Urinary bladder (tissue), 4 donors: ENCODE measurements at places on chromosomes 2 and 18. TPM values are rescaled to one million over a fixed set of nuclear protein-coding genes. Genes with fewer than 3 reads are reported as not detected.
A peak's percentile ranks its signal among the peaks of the same experiment; 100 is the strongest.

DNA sequence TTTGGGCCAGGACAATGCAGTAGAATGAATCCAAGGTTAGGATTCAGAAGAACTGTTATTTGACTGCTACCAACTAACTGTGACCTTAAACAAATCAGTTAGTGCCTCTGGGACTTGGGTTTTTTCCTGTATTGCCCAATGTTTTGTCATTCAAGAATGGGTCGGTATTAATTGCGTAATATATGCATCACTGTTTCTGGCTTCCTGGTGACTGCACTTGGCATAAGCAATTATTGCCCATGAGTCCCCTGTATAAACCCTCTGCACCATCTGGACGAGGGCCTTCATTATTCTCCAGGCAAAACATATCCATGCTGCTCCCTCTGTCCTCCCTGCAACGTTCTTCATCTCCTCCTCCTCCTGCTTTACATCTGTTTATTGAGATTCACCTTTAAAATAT lies 255.8 kb upstream of the LRRTM1 start:
- DNase-seq = no peak

GRCh38 chr2:204486805-204487204 lies 58.5 kb upstream of the PARD3B start:
- DNase-seq = no peak

- DNase-seq = no peak
These were observed 181.6 kb upstream of the ALKAL2 start for GRCh38 chr2:469514-469913.

DNA sequence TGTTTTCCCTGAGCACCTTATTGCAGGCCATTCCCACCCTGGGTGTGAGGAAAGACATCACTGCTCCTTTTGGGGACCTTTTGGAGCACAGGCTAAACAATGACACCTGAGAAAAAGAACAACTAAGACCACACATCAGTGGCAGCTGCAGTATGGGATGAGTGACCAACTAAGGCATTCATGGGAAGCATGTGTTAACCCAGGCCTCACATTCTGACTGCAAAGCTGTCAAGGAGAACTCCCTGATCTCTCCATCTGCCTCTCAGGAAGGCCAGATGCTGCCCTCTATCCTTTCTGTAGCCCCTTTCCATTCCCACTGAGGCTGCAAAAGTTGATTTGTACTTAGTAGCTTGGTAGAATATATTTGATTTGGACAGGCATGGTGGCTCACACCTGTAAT lies 277.7 kb upstream of the FBXO11 start:
- DNase-seq = no peak

DNA sequence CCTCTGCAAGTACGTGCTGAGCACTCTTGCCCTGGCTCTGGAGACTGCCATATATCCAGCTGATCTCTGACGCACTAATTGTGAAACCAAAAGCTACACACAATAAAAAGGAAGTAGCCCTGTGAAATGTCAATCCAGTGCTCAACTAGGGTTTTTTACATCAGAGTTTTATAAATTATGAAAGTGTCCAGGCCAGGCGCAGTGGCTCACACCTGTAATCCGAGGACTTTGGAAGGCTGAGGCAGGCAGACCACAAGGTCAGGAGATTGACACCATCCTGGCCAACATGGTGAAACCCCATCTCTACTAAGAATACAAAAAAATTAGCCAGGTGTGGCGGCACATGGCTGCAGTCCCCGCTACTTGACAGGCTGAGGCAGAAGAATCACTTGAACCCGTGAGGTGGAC lies 24.5 kb upstream of the PEX13 start:
- no peak for DNase-seq

GRCh38 chr18:11160313-11160712 lies 10.9 kb upstream of the PIEZO2 start:
- DNase-seq = no peak

- peak; percentile 40 for DNase-seq
These were observed 68.6 kb downstream of the EXOC6B start for GRCh38 chr2:72757177-72757775.

The SCN2A gene
- 5.3 TPM for total RNA-seq

- DNase-seq = no peak
These were observed 55.3 kb downstream of the EDAR start for GRCh38 chr2:108933691-108934117.

DNA sequence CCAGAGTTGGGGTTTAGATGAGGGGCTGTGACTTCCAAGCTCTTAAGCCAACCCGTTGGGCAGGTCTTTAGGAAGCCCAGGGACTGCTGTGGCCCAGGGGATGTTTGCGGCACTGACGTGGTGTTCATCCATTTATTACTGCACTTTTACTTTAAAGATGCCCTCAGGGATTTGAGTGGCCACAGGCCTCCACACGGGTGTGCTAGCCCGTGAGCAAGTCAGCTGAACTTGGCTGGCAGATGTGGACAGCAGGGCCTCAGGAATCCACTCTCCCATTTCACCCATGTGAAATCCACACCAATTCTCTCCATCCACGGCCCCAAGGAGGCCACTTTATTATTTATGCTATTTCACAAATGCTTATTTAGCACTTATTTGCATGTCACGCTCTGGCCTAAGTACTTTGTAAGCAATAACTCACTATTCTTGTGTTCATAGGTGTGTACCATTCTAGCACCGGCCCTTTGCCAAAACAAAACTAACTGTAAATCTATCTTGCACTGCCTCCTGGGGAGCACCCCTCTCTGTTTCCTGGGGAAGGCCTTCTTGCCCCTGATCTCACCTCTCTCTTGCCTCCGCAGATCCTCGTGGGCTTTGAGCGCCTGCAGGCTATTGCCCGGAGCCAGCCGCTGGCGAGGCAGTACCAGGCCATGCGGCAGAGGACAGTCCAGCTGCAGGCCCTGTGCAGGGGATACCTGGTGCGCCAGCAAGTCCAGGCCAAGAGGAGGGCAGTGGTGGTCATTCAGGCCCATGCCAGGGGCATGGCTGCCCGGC lies 39.1 kb upstream of the GPR17 start:
- no peak for DNase-seq

DNA sequence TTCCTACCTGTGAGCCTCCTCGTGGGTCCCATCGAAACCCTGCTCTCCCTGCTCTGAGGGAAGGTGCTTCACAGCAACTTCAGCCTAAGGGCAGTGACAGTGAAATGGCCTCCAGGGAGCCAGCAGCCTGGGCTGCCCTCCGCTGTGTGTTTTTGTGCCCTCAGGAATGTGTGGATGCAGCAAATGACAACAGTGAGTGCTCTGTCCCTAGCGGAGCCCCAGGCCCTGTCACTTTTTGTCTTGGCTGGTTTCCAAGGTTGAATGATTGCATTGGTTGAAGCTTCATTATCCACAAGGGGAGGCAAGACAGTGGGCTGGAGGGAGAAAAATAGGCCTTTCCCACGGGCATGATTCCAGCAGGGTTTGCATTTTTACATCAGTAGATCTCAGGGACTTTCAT lies 42.9 kb downstream of the STON1 start:
- no peak for DNase-seq

GRCh38 chr18:77870199-77870598 lies 620.6 kb downstream of the GALR1 start:
- DNase-seq = no peak

DNA sequence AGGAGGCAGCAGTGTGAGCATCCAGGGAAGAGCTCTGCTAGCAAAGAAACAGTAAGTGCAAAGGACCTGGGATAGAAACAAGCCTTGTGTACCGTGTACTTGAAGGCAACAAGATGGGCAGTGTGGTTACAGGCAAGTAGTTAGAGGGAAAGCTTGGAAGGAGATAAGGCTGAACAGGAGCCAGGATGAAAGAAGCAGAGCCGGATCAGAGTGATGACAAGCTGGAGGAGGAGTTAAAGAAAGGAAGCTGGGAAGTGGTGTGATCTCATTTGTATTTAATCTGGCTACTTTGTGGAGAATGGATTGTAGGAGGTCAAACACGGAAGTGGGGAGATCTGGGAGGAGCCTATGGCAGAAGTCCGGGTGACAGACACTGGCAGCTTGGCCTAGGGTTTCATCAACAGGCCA lies 44.7 kb upstream of the VPS54 start:
- no peak for DNase-seq

- peak; percentile 39 for DNase-seq
These were observed 36.2 kb upstream of the ACAA2 start for GRCh38 chr18:49849331-49850217.

GRCh38 chr2:112216167-112216566 lies 38.7 kb downstream of the ZC3H8 start:
- no peak for DNase-seq

GRCh38 chr2:55416786-55417568 lies 2.7 kb downstream of the CCDC88A start:
- DNase-seq = no peak

- no peak for DNase-seq
These were observed 48.2 kb downstream of the SDC1 start for GRCh38 chr2:20176760-20177159.

GRCh38 chr18:49854681-49855080 lies 41.3 kb upstream of the ACAA2 start:
- DNase-seq = no peak

GRCh38 chr2:123061534-123061933 lies 963.6 kb upstream of the CNTNAP5 start:
- DNase-seq = no peak

The SMAD7 gene
- 25.6 TPM for total RNA-seq

The PROC gene
- total RNA-seq = 0.74 TPM

DNA sequence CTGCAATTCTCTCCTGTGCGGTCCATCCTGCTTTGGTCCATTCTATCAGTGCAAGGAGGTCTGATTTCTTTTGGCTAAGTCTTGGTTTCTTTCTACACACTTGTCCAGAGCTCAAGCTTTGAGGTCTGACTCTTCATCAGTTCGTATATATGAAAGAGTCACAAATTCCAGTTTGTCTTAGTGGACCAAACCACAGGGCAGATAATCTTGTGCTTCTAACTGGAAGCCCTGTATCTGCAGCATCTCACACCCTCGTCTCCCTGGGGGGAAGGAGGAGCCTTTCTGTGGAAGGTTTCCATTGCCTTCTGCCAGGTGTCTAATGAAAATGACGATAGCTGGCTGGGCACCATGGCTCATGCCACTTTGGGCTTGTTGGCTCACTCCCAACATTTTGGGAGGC lies 148.5 kb downstream of the SPP2 start:
- DNase-seq = no peak

The SLC11A1 gene
- 1.7 TPM for total RNA-seq
